Right lobe of liver (tissue), 6 donors: ENCODE measurements at places on chromosomes 7 and 10. TPM values are rescaled to one million over a fixed set of nuclear protein-coding genes. Genes with fewer than 3 reads are reported as not detected.
A peak's percentile ranks its signal among the peaks of the same experiment; 100 is the strongest.

DNA sequence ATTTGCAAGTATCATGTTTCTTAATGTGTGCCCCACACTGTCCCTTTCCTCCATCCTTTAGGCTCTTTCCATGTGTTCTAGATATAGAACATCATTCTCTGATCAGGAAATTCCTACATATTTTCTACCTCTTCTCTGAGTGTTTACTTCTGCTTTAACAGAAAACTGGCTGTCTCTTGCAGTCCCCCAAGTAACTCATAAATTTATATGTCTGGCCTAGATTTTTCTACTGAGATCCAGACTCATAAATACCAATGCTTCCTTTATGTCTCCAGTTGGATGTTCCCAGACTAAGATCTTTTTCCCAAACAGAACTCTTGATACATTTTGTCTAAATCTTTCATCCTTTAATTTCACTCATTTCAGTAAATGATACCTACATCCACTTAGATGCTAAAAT, 181.8 kb downstream of the CDK14 start:
- H3K36me3 ChIP-seq: no peaks in the 10 kb centered on the region
- no peaks in the 10 kb centered on the region for H3K27me3 ChIP-seq
- no peak for DNase-seq
- H3K4me3 ChIP-seq: no peak overlapping the region

KLF14 gene
- total RNA-seq: not detected

GRCh38 chr10:101030496-101031127, 317 bp downstream of the PDZD7 start:
- no peaks in the 10 kb centered on the region for H3K27me3 ChIP-seq
- H3K4me1 ChIP-seq: no peaks in the 10 kb centered on the region
- H3K27ac ChIP-seq: no peak overlapping the region
- H3K4me3 ChIP-seq: peak overlapping the region; percentile 66
- DNase-seq: no peak
- no peaks in the 10 kb centered on the region for H3K36me3 ChIP-seq

CCL24 gene
- not detected for total RNA-seq

DNA sequence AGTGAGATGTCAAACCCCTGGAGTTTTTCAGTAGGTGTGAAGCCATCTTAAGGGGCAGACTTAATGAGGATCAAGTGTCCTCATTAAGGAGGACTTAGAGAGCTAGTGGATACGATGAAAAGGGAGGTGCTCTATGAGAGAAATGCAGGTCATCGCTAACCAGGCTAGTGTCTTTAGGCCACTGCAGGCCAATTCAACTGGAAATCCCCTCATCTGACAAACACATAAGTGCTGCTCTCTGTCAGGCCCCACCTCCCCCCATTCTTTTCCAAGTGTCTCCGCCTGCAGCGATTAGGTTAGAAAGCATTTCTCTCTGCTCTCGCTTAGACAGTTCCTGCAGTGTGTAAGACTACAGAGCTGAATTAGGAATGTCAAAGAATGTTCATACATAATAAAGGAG, 33.7 kb downstream of the RBM28 start:
- H3K4me1 ChIP-seq: no peaks in the 10 kb centered on the region
- H3K4me3 ChIP-seq: no peak overlapping the region
- H3K36me3 ChIP-seq: peaks cover 7% of the 10 kb centered on the region
- H3K27ac ChIP-seq: no peak overlapping the region

SLC16A9 gene
- 1.2 TPM for total RNA-seq

GRCh38 chr10:75916906-75917305, 485.5 kb downstream of the LRMDA start:
- DNase-seq: no peak
- H3K4me1 ChIP-seq: no peaks in the 10 kb centered on the region
- no peaks in the 10 kb centered on the region for H3K36me3 ChIP-seq
- H3K27me3 ChIP-seq: no peaks in the 10 kb centered on the region

DNA sequence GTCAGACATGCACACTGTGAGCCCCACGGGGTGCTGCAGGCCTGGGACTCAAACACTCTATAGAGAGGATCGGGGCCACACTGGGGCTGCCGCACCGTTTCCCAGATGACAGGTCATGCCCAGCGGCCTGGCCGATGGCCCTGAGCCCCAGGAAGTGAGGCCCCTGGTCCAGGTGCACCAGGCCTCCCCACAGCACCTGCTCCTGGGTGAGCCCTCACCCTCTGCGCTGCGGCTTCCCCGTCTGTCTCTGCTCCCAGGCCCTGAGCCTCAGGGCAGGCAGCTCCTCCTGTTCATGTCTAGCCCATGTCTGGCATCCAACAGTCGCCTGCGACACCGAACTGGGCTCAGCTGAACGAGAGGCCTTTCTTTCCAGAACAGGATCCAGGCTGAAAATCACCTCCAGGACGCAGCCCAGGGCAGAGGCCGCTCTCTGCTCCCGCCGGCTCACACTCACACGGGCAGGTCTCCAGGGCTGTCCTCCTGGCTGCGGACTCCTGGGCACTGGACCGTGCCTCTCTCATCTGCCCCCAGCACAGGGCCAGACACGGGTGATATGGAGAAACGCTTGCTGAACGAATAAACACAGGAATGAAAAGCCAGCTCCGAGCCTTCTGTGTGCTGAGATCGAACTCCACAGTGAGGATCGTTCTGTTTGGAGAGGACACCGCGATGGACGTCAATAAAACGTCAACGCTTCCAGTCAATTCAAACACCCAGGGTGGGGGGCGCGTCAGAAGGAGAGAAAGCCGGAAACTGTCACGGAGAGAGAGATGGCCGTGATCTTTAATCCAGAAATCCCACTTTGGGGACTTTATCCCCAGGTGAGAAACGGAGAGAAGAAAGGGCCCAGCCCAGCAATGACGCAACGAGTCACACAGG, 202.4 kb downstream of the ELFN1 start:
- H3K4me1 ChIP-seq: peaks cover 10% of the 10 kb centered on the region
- peak; percentile 81 for DNase-seq
- H3K36me3 ChIP-seq: no peaks in the 10 kb centered on the region
- peak overlapping the region; percentile 42 for H3K4me3 ChIP-seq
